ENCODE measurements at places on chromosomes 7 and 10. TPM values are rescaled to one million over a fixed set of nuclear protein-coding genes. Genes with fewer than 3 reads are reported as not detected.

ANKRD1 gene
- 10.4 TPM for total RNA-seq

GRCh38 chr10:126080879-126081411, 184.6 kb downstream of the FANK1 start:
- peak; percentile 92 for DNase-seq

GRCh38 chr10:74502963-74503608, 323.3 kb upstream of the KAT6B start:
- peak; percentile 44 for DNase-seq

GRCh38 chr7:131648491-131648890, 92.1 kb upstream of the PODXL start:
- peak; percentile 94 for DNase-seq

- DNase-seq, result no peak
These were observed 102.1 kb downstream of the PPP1R17 start for GRCh38 chr7:31788883-31789680.

ZEB1 gene
- 227 TPM for total RNA-seq

DNA sequence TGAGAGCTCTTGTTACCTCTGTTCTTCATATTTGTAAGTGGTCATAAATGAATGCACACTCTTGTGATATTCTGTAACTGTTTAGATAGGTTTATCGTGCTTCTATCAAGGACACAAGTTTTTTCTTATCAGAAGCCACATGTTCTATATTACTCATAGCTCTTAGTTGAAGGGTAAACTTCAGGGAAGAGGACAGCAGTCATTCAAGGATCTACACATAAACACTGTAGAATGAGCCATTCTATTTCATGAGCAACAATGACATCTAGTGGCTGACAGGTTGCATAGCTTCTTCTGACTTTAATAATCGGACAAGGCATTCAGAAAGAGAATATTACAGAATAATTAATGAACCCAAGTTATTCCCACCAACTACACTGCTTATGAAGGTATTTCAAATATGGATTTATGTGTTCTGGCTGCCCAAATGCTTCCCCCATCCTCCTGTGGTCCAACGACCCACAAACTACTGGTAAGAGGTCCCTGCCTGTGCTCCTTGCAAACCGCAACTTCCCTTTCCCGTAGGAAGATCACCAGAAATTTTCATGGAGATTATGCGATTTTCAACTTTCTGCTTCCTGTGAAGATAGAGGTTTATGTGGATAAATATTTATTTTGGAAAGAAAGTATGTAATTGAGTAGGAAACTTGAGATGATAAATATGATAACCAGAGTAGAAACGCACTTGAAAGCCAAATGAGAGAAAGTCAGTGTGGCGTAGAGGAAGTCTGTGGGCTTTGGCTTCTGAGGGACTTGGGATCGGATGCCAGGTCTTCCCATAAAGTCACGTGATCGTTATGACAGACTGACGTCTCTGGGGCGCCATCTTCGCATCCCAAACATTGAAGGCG, 16.8 kb upstream of the ABCB5 start:
- peak; percentile 75 for DNase-seq

SUN3 gene
- total RNA-seq, result not detected

DNA sequence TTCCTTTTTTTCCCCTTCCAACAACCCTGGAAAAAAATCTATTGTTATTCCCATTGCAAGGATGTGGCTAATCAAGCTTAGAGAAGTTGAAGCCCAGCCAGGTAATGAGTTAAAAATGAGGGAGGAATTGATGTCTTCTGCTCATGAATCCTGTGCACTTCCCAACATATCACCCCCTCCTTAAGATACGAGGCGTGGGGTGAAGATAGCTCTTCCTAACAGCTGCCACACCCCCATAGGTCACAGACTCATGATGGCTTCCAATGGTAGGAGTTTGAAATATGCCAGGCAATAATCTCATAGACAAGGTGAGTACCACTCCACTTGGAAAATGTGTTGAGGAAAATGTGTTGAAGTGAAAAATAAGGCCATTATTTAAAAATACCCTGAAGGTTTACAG, 71.3 kb upstream of the HECW1 start:
- DNase-seq, result no peak

All from umbilical cord (tissue), 2 donors.